ENCODE measurements at places on chromosomes 6 and 20. TPM values are rescaled to one million over a fixed set of nuclear protein-coding genes. Genes with fewer than 3 reads are reported as not detected.

Gene TTK
- polyA plus RNA-seq, result 5.1 TPM

Gene CCDC167
- 34.4 TPM for polyA plus RNA-seq

Gene ADRM1
- polyA plus RNA-seq, result 115 TPM

Gene SLC2A10
- 41.9 TPM for polyA plus RNA-seq

Gene CST4
- not detected for polyA plus RNA-seq

Gene CLDN20
- not detected for polyA plus RNA-seq

All from BJ (cell line).